ENCODE measurements at places on chromosomes 11 and 22.
A peak's percentile ranks its signal among the peaks of the same experiment; 100 is the strongest.

- no peak for DNase-seq
These were observed 7.0 kb downstream of the ROBO3 start for GRCh38 chr11:124872280-124872679.

DNA sequence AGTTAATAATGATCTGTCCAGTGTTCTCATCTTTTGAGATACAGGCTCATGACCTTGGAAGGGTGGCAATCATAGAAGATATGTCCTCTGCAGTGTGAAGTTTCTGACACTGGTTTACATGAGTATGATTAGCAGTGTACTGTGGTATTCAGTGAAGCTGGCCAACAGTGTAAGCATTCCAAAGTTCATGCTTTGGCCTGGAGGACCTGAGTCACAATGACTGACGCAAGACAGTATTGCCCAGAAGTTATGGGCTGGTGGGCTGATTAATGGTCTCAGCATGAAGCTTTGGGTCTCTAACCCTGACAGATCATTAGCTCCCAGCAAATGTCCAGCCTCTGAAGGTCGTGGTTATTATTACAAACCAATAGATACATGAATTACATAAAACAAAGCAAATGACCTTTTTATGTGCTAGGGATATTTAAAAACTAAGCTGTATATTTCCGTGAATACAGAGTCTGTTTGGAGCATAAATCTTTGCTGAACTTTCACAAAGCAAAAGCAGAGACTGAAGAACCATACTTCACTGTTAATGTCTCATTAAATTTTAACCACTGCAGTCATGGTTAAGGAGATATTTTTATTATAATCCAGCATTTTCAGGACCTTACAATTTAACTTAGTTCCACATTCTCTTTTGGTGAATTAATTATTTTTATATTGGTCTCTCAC, 28.3 kb upstream of the USP47 start:
- no peak for DNase-seq

GRCh38 chr22:49569286-49570031, 258.2 kb downstream of the BRD1 start:
- DNase-seq: no peak

DNA sequence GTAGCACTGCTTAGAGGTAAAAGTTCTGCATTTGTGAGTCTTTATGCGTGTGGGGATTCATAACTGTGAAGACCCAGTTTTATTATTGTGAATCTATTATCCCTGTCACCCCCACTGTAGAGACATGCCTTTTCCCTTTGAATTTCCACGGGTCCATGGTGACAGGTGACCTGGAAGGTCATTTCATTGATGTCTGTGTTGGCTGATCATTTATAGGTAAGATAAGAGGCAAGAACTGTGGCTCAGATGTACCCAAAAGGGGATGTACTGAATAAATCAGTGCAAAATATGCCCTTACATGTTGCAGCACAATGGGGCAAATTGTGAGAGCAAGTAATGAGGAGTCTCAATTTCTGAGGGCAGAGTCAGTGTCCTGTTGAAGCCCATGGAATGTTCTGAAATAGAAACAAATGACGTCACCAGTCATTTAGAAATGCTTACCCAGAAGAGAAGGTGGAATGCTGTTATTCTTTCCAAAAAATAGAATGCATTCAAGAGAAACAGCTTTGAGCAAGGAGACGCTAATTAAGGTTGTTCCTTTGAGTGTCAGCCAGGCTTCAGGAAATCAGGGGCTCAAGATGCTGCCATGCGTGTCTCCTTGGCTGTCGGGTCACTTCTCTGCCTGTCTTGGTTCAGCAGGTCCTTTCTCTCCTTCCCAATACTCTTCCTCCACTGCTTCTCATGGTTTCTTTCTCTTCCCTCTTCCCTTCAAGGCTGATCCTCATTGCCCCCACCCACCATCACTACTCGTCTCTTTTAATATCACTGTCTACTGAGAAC, 118.7 kb upstream of the E2F8 start:
- DNase-seq: no peak

GRCh38 chr11:128523641-128524040, 63.7 kb downstream of the ETS1 start:
- DNase-seq: no peak

GRCh38 chr11:91187314-91187713, 964.5 kb upstream of the CHORDC1 start:
- DNase-seq: no peak

GRCh38 chr11:96012086-96012824, 88.3 kb upstream of the MTMR2 start:
- DNase-seq: peak; percentile 27

DNA sequence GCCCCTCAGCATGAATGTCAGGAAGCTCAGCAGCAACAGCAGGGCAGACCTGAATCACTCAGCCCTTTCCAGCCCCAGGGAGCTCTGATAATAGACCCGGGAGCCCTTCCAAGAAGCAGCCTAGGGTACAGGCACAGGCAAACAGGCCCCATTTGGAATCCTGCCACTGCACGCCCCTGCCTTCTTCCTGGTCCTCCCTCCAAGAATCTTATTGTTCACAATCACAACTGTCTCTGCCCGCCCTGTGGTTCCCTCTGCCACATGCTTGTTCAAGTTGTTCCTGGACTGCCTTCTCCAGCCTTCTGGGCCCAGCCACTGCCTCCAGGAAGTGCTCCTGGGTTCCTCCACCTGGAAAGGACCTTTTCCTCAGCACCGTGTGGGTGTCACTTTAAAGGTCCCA, 54.6 kb downstream of the LRRC32 start:
- no peak for DNase-seq
